ENCODE measurements at places on chromosomes 12 and 14.

- no peak for DNase-seq
These were observed 75.9 kb downstream of the TTLL5 start for GRCh38 chr14:75736845-75737485.

DNA sequence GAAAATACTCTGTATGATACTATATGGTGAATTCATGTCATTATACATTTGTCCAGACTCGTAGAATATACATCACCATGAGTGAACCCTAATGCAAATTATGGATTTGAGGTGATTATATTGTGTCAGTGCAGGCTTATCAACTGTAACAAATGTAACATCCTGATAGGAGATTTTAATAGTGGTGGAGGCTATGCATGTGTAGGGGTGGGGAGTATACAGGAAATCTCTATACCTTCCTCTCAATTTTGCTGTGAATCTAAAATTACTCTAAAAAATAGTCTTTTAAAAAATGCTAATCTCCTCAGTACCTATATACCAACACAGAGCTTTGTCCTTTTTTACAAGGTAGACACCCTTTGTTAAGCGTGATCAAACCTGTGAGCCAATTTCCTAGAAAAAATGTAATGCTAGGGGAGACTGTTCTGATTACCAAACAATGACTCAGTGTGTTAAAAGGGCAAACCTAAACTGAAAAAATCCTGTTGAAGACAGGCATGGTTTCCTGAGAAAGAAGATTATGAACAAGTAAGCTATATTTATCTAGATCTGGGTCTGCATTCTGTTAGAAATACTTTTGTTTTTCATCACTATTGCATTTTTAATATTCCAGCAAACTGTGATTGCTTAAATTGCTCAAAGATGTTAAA lies 170.9 kb downstream of the DUSP6 start:
- no peak for DNase-seq

- DNase-seq, result no peak
These were observed 3.5 kb upstream of the ACACB start for GRCh38 chr12:109112720-109113465.

DNA sequence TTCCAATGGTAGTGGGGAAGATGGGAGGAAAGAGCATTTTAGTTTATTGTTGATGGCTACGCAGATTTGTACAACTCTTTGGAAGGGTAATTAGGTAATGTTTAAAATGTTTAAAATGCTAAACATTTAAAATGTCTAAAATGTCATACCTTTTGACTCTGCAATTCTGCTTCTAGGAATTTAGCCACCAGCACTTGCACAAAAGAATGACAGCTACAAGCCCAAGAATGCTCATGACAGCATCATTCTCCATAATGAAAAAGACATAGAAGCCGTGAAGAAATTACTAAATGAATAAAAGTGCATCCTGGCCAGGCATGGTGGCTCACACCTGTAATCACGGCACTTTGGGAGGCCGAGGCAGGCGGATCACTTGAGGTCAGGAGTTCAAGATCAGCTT lies 19.9 kb upstream of the DYNC1H1 start:
- DNase-seq, result no peak

- DNase-seq, result peak; percentile 10
These were observed 2.3 kb upstream of the ZNF705A start for GRCh38 chr12:8154526-8154925.

DNA sequence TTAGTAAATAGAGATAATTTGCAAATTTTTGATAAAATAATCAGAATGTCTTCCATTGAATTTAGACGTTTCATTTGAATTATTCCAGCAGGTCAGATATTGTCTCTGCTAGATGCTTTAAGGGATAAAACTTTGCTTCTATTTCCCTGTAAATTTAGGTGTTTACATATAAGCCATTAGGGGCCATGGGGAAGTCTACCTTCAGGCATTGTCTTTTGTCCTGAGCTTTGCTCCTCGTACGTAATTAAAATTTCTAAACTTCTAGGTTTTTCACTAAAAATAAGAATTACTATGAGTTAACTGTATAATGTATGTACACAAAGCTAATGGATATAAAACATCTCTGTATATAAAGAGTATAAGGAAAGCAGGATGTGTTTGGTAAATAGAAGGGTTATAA lies 24.1 kb upstream of the CD69 start:
- DNase-seq, result no peak

Data from CD4-positive, alpha-beta T cell treated with Interleukin-17A for 1 hour (primary cell).